ENCODE measurements at places on chromosomes 5 and 9.

- DNase-seq: no peak
Measured at GRCh38 chr5:21856987-21857386, 996.2 kb downstream of the CDH12 start.

DNA sequence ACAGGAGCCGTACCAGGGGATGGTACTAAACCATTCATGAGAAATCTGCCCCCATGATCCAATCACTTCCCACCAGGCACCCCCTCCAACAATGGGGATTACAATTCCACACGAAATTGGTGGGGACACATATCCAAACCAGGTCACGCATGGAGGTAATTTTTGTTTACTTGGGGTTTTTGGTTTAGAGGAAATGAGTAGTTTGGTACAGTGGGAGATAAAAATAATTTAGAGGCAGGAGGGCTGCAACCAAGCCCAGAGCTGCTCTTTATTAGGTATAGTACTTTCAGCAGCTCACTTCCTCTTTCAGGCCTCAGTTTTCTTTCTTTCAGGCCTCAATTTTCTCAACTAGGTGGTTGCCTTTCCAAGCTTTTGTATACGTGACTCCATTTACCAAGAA, 23.2 kb downstream of the PRUNE2 start:
- no peak for DNase-seq

GRCh38 chr9:83992407-83992806, 11.8 kb downstream of the RMI1 start:
- peak; percentile 29 for DNase-seq

DNA sequence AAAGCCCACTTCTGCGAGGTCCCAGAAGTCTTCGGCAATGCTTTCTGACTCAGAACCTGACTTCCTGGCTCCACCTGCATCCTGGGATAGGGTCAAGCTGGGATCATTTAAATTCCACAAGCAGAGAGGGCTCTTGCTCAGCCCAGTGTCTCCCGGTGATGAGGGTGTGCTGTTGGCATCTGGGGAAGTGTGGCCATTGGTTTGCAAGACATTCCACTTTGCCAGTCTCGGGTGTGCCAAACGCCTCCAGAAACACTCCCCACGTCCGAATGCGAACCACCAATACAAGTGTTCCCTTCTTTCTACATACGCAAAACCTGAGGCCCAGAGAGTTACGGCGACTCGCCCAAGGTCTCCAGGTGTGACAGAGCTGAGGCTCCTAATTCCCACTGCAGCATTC, 43.1 kb upstream of the FCN2 start:
- DNase-seq: no peak

GRCh38 chr9:34572628-34573027, 16.9 kb downstream of the CNTFR start:
- DNase-seq: no peak

- no peak for DNase-seq
Measured at GRCh38 chr9:82333671-82334070, 345.1 kb downstream of the SPATA31D1 start.

GRCh38 chr5:59799668-59800346, 93.7 kb downstream of the PDE4D start:
- DNase-seq: peak; percentile 44

DNA sequence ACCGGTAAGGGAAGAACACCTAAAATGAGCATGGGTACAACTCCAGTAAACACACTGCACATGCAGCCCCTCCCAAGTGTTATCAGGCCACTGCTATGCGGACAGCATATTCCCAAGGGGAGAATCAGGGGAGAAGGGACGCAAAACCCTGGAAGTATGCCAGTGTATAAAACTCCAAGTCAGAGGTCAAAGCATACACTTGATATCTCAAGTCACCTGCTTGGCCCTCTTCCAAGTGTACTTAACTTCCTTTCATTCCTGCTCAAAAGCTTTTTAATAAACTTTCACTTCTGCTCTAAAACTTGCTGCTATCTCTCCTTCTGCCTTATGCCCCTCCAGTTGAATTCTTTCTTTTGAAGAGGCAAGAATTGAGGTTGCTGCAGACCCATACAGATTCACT, 408.1 kb downstream of the HTR1A start:
- no peak for DNase-seq

DNA sequence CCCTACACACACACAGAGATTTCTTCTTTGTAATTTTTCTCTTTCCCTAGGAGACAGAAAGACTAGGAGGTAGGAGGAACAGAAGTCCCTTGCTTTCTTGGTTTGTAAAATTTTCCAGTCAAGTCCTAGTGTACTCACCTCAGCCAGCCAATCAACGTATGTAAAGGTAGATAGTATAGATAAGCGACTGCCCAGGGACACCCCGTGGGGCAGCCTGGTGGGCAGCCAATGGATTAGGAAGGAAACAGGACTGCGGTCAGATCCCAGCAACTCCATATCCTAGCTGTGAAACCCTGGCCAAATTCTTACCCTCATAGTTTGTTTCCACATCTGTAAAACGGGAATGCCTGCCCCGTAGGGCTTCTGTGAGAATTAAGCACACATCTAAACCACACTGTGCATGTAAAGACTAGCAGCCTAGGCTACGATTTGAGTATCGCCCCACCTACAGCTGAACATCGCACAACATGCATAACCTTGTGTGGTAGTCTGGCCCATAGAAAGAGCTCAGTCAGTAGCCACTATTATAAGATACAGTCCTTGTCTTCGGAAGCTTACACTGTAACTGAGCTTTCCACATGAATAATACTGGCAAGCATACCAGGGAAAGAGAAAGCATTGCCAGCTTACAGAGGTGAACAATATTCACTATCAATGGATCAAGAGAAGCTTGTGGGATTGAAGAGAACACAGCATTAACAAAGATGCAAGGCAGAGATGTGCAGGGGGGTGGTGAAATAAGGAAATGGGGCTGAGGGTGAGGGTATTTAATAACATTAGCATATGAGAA, 353.4 kb upstream of the PANK3 start:
- no peak for DNase-seq

GRCh38 chr5:139762615-139763170, 32.9 kb upstream of the PSD2 start:
- DNase-seq: no peak

- no peak for DNase-seq
Measured at GRCh38 chr9:2363781-2364180, 257.8 kb upstream of the VLDLR start.

DNA sequence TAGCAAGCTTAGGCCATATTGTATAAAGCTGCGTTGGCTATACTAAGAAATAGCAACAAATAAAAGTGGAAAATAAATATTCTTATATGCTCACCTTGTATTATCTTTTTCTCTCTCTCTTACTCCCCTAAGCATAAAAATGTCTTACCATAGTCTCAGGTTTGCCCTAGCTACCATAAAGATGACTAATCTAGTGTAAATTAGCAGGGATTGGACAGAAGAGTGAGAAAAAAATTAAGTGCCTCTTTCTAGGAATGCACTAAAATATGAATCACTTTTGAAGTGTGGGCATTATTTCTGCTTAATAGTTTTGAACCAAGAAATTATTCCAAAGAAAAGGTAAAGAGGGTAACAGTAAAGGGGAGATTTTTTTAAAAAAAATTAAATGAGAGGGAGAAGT, 201.3 kb downstream of the HINT1 start:
- DNase-seq: peak; percentile 29

- no peak for DNase-seq
Measured at GRCh38 chr9:8760000-8760767, 960.6 kb upstream of the DMAC1 start.

GRCh38 chr5:172607213-172607793, 33.8 kb upstream of the NEURL1B start:
- DNase-seq: no peak

- no peak for DNase-seq
Measured at GRCh38 chr5:40485021-40485998, 194.4 kb upstream of the PTGER4 start.

- peak; percentile 44 for DNase-seq
Measured at GRCh38 chr9:76297721-76298239, 96.4 kb downstream of the RFK start.

GRCh38 chr9:83011611-83012010, 51.3 kb downstream of the RASEF start:
- DNase-seq: no peak

All from GM03348 (cell line).